ENCODE measurements at places on chromosomes 16 and 17. TPM values are rescaled to one million over a fixed set of nuclear protein-coding genes. Genes with fewer than 3 reads are reported as not detected.
A peak's percentile ranks its signal among the peaks of the same experiment; 100 is the strongest.

Gene TOX3
- polyA plus RNA-seq: not detected

Gene NETO2
- not detected for polyA plus RNA-seq

Gene CASKIN1
- polyA plus RNA-seq: not detected

Gene HOXB7
- polyA plus RNA-seq: not detected

Gene NAGLU
- polyA plus RNA-seq: 6.6 TPM

GRCh38 chr16:15948532-15949209 is 745 bp upstream of the ABCC1 start:
- peaks cover 15% of the 10 kb centered on the region for H3K4me1 ChIP-seq
- no peaks in the 10 kb centered on the region for H3K27me3 ChIP-seq
- H3K4me3 ChIP-seq: peak overlapping the region; percentile 49
- no peaks in the 10 kb centered on the region for H3K36me3 ChIP-seq
- no peak for DNase-seq

GRCh38 chr17:80060644-80061043 is 24.2 kb downstream of the CCDC40 start:
- no peaks in the 10 kb centered on the region for H3K27me3 ChIP-seq
- H3K27ac ChIP-seq: no peak overlapping the region
- DNase-seq: no peak
- no peak overlapping the region for H3K4me3 ChIP-seq
- no peaks in the 10 kb centered on the region for H3K36me3 ChIP-seq
